Activated CD4-positive, alpha-beta memory T cell treated with anti-CD3 and anti-CD28 coated beads for 36 hours (primary cell): ENCODE measurements at places on chromosomes 6 and 20. TPM values are rescaled to one million over a fixed set of nuclear protein-coding genes. Genes with fewer than 3 reads are reported as not detected.

DNA sequence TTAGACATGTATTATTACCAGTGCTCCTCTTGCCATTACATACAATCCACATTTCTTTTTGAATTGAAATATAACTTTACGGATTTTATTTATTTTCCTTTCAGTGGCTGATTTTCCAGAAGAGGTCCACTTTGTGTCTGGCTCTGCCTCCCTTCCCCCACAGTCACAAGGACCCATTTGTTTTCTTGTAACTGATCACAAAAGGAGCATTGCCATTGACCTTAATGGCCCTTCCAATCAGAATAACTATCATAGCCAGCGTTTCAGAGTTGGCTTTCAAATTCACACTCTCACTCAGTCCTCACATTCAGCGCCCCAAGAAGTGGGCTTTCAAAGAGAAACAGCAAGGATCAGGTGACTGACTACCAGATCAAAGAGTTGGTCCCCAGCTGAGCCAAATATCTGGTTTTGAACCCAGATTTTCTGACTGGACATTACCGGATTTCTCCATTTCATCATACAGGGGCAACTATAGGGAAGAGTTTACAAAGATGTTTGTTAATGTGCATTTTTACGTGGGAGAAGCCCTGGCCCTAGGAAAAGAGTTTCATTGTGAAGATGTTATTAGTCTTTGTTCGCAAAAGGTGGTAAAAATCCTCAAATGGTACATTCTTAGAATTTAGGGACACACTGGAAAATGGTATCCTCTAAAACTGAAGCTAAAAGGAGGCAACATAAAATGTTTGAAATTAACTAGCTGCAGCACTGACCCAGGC, 2.0 kb upstream of the SLC22A23 start:
- DNase-seq, result no peak
- H3K4me1 ChIP-seq, result peaks cover 4% of the 10 kb centered on the region
- no peak overlapping the region for H3K4me3 ChIP-seq

DNA sequence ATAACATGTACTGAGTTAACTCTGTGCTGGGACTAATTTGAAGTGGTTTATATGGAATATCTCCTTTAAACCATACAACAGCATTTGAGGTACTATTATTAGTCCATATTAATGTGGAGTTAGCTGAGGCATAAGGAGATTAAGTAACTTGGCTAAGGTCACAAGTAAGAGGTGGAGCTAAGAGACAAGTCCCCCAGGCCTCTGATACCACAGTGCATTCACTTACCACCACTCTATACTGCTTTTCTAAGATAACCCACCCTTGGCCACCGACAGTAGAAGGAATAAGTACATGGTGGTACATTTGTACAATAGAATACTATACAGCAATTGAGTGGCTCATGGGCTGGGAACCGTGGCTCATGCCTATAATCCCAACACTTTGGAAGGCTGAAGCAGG, 16.4 kb upstream of the TTPAL start:
- no peak overlapping the region for H3K4me3 ChIP-seq
- H3K27ac ChIP-seq, result no peak overlapping the region
- no peaks in the 10 kb centered on the region for H3K4me1 ChIP-seq
- no peak for DNase-seq

GRCh38 chr6:88499436-88499835, 333.3 kb upstream of the CNR1 start:
- no peak for DNase-seq
- H3K4me3 ChIP-seq, result no peak overlapping the region
- no peaks in the 10 kb centered on the region for H3K36me3 ChIP-seq
- H3K4me1 ChIP-seq, result no peaks in the 10 kb centered on the region

DNA sequence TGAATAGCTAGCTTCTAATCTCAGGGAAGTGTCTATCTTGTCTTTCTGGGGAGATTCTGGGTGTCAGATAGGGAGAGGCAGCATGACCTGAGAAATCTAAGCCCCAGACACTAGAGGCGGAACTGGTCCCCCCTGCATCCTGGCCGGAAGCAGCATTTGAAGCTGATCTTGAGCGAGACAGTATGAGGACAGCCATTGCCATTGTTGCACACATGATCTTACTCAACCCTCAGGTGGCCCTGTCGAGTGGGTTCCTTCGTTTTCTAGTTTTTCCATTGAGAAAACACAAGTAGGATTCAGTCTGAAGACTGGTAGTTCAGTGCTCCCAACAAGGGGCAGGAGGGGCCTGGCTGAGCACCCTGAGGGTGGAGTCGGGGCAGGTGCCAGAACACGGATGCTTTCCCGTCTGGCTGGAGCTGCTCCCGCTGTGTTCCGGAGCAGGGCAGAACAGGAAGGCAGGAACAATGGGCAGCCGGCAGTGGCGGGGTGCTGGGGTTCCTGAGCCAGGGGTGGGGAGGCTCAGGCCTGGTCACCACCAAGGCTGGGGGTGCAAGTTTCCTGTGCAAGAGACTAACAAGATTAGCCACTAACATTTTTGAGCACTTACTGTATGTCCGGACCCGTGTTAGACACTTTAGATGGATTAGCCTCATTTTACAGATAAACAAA, 7.9 kb upstream of the SDCBP2 start:
- peaks cover 33% of the 10 kb centered on the region for H3K4me1 ChIP-seq
- H3K36me3 ChIP-seq, result peaks cover 14% of the 10 kb centered on the region

RUNX2 gene
- 34.9 TPM for total RNA-seq

FNDC11 gene
- 0.61 TPM for total RNA-seq
